ENCODE measurements at places on chromosomes 3 and 15. TPM values are rescaled to one million over a fixed set of nuclear protein-coding genes. Genes with fewer than 3 reads are reported as not detected.

DNA sequence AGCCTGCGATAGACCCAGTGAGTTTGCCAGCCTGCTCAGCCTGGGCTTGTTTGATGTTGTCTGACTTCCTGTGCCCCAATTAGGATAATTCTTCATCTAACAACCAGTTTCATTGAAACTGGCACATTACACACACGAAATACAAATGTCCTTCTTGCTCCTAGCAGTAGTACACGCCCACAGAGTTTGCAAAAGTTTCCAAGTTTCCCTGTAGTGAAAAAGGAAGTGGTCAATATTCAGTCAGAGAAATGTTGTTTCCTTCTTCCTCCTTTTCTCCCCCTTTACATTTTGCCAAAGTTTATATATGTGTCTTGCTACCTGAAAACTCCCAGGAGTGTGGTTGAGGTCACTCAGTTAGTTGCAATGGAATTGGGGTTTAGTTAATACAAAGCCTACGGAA is 58.4 kb upstream of the LRTM1 start:
- no peak for DNase-seq

DNA sequence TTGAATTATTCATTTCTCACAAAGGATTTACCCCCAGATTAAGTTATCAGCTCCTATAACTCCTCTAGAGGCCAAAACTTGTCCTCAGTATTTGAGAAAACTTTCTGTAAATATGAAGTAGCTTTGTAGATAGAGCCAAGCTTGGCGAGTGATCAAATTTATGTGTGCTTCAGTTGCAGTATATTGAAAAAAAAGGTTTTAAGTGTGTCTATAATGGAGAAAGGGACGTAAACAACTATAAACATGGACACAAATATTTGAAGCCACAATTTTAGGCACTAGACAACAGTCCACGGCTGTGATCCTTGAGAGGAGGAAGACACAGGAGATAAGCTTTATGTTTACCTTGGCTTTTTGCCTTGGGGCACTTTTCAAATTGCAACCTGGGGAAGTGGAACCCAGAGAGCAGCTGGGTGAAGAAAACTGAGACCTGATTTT is 118.7 kb downstream of the THRB start:
- no peak for DNase-seq

DNA sequence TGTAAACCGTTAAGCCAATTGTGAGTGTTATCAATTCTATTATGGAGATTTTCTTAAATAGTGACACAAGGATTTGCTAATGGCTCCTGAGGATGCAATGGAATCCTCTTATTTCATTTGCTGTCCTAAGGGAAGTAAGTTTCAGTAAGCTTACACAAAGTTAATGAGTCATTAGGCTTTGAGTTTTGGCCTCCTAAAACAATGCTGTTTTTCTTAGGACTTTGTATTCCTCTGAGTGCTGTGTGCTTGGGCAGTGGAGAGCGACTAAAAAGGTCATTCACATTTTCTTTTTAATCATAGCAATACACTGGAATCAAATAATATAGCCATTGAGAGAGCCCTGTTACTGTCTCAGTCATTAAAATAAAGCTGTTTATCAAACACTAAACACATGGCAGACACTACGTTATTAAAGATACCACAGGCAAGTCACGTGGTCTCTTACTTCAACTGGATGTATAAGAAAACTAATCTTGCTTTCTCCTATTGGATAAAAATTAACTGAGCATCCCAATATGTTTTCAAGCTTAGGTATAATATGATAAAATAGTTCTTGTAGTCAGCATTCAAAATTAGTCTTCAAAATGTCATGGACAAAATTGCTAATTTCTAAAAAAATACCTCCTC is 290.8 kb downstream of the NLGN1 start:
- no peak for DNase-seq

GRCh38 chr3:180911876-180912303 is 580 bp upstream of the FXR1 start:
- no peak for DNase-seq

GALNT15 gene
- total RNA-seq = 6.4 TPM

GOLGA6L10 gene
- total RNA-seq = 0.21 TPM

SI gene
- not detected for total RNA-seq

PDIA5 gene
- 8.8 TPM for total RNA-seq

DNA sequence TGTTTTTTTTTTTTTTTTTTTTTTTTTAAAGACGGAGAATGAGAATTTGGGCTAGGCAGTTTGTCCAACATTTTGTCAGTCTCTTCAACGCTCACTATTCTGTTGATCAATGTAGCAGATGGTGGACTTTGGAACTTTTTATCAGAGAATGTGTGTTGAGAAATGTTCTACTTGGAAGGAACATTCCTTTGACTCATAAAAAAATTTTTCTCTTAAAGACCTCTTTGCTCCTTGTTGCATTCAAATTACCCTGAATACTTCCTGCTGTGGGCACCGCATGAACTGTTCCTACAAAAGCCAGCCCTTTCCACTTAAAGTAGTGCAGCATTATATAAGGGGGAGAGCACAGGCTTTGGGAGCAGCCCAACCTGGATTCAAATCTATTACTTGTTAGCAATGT is 182.9 kb downstream of the AKAP13 start:
- no peak for DNase-seq

SOX2 gene
- 0.35 TPM for total RNA-seq

- peak; percentile 50 for DNase-seq
Observed at GRCh38 chr3:187975561-187976364, 178.2 kb upstream of the LPP start.

DNA sequence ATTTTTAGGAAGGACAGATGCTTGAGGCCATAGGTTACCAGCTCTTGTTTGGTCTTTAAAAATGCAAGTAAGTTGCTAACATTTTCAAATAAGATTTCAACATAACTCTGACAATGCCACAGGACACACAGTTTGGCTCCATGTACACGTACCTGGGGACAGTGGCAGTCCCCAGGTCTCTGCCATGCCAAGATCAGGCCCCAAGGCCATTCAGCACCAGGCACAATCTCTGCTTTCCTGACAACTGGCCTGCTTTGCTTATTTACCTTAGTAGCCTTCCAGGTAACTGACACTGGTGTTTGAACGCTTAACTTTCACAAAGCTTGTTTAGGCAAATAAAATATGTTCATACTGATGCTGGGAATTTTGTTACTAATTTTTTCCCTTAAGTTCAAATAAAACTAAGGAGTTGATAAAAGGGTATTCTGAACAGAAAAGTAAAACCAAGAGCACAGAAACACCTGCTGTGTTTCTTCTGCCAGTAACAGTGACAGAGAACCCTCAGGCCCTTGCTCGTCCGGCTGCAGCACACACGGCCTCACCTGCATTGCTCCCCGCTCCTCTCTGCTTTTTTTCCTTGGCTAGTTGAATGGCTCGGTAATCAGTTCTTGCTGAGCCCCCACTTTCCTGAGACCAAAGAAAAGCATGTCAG is 16.5 kb downstream of the ZXDC start:
- DNase-seq = no peak

DNA sequence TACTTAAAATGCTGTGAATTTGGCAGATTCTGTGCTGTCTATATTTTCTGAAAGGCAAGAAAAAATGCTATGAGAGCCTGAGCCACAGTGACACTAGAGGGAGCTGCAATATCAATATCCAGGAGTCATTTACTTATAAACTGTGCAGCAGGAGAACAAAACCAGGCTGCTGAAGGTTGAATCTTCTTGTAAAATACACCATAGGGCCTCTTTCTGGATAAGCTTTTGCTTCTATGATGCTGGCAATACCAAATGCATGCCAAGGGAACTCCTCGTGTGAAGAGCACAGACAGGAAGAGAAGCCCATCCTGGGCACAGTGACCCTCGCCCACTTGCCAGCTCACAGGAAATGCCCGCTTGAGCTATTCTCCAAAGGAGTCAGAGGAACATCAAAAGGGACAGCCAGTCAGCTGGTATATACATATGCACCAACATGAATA is 48.0 kb upstream of the TSPAN3 start:
- no peak for DNase-seq

- no peak for DNase-seq
Observed at GRCh38 chr3:1998739-1999138, 99.9 kb upstream of the CNTN4 start.

DNA sequence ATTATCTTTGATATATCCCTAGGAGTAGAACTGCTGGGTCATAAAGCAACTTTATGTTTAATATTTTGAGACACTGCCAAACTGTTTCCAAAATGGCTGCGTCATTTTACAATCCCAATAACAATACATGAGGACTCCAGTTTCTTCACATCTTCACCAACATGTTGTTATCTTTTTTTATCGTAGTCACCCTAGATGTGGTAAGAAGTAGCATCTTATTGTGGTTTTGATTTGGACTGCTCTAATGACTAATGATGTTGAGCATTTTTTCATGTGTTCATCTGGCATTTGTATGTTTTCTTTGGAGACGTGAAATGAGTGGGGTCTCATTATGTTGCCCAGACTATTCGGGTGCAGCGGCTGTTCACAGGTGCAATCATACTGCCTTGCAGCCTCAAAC is 83.8 kb downstream of the MAP4 start:
- DNase-seq = no peak

PRTG gene
- 0.65 TPM for total RNA-seq

DNA sequence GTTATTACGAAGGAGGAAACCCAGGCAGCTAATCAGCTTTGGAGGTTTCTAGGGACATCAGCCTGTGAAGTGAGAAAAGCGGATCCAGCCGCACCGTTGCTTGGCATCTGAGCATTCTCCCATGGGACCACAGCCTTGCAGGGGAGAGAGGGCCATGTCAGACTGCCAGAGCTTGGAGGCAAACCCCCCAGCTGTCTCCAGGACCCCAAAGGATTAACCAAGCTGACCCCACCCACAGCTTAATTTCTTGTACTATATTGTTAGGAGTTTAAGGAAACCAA is 5.1 kb downstream of the IGDCC3 start:
- no peak for DNase-seq

DNA sequence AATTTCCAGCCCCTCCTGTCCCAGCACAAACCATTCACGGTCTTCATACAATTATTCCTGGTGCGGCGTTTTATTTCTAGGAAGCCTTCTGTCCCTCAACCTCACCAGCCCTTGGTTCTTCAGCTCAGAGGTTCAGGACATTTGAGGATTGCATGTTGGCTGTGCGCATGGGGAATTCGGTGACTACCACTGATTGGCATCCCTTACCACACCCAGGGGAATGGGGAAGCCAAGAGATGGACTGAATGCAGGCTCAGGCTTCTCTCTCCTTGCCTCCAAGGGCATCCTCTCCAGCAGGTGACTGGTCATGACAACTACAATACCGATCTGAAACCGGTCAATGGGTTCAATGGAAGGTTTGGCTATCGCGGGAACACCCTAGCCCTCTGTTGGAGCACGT is 153.8 kb downstream of the MTHFS start:
- no peak for DNase-seq

- no peak for DNase-seq
Observed at GRCh38 chr3:185939721-185940120, 1.9 kb upstream of the TRA2B start.

EOMES gene
- 0.29 TPM for total RNA-seq

GRCh38 chr15:31852933-31853799 is 177.1 kb upstream of the CHRNA7 start:
- DNase-seq = no peak

- no peak for DNase-seq
Observed at GRCh38 chr3:39362192-39362591, 21.0 kb upstream of the SLC25A38 start.

CILP gene
- total RNA-seq = 5.1 TPM

GRCh38 chr3:48233542-48233941 is 7.4 kb upstream of the ZNF589 start:
- no peak for DNase-seq

GRCh38 chr3:62201438-62202035 is 171.8 kb downstream of the FEZF2 start:
- DNase-seq = no peak

VIPR1 gene
- 6.5 TPM for total RNA-seq

SMCO1 gene
- total RNA-seq = 28.4 TPM

GRCh38 chr3:16113704-16114103 is 60.8 kb upstream of the GALNT15 start:
- no peak for DNase-seq

CLDN18 gene
- total RNA-seq = 0.37 TPM

BLM gene
- 45.3 TPM for total RNA-seq

- DNase-seq = no peak
Observed at GRCh38 chr3:159166899-159167586, 365.2 kb downstream of the MFSD1 start.

SLC51B gene
- not detected for total RNA-seq

DNA sequence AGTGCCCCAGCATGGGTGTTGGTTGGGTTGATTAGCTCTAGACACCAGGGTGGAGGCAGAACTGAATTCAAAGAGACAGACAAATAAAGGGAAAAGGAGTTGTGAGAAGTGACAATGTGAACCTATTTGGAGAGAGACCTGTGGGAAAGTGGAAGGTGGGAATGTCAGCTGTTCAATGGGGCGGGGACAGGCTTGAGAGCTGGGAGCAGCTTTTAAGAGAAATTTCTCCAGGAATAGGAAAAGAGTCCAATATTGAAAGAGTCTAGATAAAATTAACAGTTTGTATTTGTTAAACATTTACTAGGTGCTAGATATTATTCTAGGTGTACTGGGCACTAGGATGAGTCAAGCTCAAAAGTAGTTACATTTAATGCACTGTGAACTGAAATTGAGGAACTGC is 225.3 kb downstream of the GAP43 start:
- DNase-seq = no peak

PRICKLE2 gene
- 13.1 TPM for total RNA-seq

LTF gene
- total RNA-seq = 2.3 TPM

ROPN1 gene
- total RNA-seq = 0.36 TPM

RAD51 gene
- total RNA-seq = 1.4 TPM

DNA sequence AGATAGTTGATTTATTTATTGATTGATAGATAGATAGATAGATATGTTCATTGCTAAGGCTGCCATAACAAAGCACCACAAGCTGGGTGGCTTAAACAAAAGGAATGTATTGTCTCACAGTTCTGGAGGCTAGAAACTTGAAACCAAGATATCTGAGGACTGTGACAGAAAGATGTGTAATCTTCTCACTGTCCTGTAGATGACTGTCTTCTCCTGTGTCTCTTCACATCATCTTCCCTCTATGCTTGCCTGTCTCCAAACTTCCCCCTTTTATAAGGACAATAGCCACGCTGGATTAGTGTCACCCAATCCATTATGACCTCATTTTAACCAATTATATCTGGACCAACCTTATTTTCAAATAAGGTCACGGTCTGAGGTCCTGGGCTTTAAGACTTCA is 40.9 kb downstream of the GNB4 start:
- DNase-seq = no peak

DNA sequence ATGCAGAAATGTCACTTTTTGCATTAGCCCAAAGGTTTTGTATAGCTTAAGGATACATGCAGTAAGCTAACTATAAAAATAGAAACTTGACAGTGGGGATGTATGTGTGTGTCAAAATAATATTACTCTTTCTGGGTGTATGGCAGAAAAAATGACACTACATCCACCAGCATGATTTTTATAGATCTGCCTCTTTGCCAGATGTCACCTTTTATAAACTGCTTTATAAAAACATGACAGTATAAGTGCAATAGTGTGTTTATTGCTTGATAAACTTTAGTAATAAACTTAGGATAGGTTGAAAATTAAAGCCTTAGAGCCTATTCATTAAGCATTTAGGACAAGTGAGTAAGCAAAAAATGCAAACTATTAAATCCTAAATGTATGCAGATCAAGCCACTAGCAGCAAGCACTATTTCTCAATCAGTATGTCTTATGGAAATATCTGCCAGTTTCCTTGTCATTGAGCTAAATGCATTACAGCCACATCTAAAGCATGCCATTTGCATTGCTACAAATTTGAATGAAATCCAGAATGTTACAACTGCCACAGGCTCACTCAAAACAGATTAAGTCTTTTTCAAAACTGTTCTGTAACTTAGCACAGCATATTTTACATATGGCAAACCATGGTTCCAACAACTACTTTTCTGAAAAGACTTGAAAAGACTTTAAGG is 935.0 kb downstream of the FHIT start:
- DNase-seq = no peak

- DNase-seq = no peak
Observed at GRCh38 chr15:29183071-29183831, 86.4 kb downstream of the NSMCE3 start.

PROK2 gene
- total RNA-seq = not detected

GOLGA8J gene
- 0.32 TPM for total RNA-seq

Measured in right cardiac atrium (tissue), 5 donors.